ENCODE measurements at places on chromosomes 12 and 14.

DNA sequence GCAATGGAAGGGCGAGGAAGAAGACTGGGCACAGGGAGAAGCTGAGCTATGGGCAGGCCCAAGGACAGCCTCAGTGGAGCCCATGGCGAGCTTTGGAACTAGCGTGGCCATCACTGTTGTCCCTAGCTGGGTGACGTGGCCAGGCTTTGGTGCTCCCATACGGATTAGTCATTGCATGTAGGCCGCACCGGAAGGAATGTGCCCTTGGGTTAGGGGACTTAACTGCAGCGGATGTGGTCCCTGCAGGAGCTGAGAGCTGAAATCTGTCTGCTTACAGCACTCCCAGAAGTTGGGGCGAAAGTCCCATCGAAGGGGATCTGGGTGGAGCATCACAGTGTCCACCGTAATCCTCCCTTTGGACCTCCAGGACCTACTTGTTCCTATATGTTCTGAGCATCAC is 133.7 kb downstream of the PAPOLA start:
- DNase-seq = no peak

- no peak for DNase-seq
Observed at GRCh38 chr12:119327471-119327870, 7.1 kb upstream of the CCDC60 start.

- no peak for DNase-seq
Observed at GRCh38 chr12:79658221-79658620, 32.5 kb downstream of the PAWR start.

GRCh38 chr14:92728759-92729364 is 19.6 kb downstream of the LGMN start:
- DNase-seq = no peak

DNA sequence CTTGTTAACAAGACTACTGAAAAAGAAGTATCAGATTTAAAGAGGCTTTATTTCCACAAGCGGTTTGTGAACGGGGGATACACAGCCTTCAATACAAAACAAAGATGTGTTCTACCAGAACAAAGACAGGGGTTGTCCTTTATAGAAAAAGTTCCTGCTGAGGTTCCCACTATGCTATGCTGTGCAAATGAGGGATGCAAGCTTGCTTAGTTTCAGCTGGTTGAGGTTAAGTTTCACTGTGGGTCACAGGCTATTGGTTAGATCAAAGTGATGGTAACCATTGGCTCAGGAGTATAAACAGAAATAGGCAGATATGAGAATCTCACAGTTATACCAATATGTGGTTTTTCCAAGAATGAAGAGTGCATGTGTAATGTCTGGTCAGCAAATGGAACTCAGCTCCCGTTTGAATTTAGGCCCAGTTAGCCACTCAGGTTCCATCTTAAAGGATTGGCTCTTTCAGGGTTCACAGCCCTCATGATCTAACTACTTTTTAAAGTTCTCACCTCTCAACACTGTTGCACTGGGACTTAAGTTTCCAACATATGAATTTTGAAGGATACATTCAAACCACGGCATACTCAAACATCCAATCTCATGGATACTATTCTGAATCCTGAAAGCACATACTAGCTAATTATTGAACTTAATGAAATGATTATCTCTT is 215.4 kb upstream of the DCN start:
- DNase-seq = no peak

- peak; percentile 94 for DNase-seq
Observed at GRCh38 chr12:121793838-121794533, 498 bp upstream of the RHOF start.

DNA sequence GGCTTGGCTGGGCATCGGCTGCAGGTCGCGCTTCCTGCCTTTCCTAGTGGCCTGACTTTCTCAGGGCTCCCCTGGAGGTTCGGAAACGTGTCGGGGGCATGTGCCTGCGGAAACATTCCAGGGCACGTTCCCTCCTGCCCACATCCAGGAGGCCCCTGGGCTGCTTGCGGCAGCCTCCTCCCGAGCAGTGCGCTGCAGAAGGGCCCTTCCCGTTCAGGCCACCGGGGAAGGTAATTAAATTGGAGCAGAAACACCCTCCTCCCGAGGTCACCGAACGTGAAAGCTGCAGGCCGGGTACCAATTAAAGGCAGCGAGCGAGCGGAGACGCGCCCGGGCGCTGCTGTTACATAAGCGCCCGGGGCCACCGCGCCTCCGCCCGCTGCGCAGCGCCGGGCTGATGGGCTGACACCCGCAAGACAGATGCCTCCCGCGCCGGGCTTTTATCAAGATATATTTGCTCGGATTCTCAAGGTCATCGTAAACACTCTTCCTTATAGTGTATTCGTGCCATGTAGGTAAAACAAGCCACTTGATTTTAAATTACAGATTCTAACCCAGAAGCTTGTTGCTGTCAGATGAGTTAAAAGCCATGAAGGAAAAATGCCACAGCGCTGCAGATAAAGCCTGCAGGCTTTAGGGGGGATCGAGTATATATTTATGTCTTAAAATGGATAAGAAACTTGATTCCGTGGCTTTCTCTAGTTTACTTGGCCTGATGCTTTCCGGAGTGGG is 31.4 kb downstream of the SSPN start:
- no peak for DNase-seq
